Fibroblast of skin of right biceps (primary cell): ENCODE measurements at places on chromosomes 16 and 17.

DNA sequence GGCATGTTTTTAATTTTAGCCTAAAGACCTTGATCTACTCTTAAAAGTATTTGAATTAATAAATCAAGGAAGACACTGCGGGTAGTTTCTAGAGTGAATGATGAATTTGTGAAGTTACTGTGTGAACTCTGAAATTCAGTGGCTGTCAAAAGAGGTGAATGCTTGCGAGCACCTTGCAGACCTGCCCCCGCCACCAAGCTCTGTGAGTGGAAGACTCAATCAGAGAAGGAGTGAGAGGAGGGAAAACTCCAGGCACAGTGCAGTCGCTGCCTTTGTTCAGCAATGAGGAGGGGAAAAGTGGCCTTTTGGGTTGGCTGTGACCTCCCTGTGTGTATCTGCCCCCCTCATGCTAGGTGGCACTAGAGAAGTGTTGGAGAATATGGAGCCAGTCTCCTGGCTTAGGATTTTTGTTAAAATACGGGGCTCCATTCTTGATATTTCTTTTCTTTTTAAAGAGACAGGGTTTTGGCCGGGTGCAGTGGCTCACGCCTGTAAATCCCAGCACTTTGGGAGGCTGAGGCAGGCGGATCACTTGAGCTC, 53.0 kb downstream of the LDHD start:
- DNase-seq: no peak

GRCh38 chr16:3021449-3022207, 1.5 kb downstream of the TNFRSF12A start:
- peak; percentile 99 for DNase-seq

DNA sequence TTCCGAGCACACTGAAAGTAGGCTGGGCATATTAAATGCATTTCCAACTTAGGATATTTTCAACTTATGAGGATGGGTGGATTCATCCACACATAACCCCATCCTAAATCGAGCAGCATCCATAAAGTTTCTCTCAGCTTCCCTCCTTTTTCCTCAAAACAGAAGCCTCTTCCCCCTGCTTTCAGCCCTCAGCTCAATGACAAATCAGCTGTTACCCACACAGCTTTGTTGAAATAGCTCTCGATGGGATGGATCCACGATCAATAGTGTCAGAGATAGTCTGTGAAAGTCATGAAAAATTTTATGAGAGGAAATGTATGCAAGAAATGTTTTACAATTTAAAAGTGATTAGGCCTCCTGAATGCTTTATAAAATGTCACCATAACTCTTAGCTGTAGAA, 2.5 kb downstream of the DHX33 start:
- DNase-seq: no peak

- DNase-seq: no peak
These were observed 7.3 kb downstream of the ATP2A3 start for GRCh38 chr17:3956983-3957382.

DNA sequence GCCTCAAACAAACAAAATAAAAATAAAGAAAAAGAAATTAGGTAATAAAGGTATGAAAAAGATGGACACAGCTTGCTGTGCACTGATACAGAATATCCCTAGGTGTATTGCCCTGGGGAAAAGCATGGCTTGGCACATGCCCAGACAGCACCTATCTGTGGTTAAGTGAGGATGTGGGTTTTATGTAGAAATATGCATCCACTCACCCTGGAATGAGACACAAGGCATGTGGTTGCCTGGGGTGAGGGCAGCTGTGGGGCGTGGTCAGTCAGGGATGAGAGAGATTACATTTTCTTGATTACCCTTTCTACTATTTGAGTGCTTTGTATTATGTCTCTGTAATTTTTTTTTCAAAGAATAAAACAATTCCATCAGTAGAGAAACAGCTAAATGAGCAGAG, 6.9 kb downstream of the PLLP start:
- peak; percentile 75 for DNase-seq

- peak; percentile 67 for DNase-seq
These were observed 27.8 kb downstream of the GNPTG start for GRCh38 chr16:1379304-1380076.

GRCh38 chr16:85169333-85170065, 57.2 kb upstream of the CIBAR2 start:
- DNase-seq: peak; percentile 49

DNA sequence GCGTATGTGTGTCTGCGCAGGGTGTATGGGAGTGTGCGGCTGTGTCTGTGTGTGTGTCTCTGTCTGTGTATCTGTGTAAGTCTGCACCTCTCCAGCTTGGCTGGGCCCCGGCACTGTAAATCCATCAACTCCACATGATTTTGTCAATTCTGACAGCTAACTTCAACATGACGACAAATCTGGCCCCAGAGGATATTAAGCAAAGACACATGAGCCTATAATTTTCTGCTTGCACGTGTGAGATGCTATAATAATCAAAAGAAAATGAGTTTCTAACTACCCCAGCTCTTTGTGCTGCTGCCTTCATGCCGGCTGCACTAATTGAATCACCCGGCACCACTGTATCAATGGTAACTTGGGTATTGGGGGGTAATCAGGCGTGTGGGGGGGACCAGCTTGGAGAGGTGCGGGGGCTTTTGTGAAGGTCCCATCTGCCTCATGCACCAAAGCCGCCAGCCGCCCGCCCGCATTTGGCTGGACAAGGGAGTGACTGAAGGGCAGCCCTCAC, 57.6 kb upstream of the LHX1 start:
- DNase-seq: no peak

DNA sequence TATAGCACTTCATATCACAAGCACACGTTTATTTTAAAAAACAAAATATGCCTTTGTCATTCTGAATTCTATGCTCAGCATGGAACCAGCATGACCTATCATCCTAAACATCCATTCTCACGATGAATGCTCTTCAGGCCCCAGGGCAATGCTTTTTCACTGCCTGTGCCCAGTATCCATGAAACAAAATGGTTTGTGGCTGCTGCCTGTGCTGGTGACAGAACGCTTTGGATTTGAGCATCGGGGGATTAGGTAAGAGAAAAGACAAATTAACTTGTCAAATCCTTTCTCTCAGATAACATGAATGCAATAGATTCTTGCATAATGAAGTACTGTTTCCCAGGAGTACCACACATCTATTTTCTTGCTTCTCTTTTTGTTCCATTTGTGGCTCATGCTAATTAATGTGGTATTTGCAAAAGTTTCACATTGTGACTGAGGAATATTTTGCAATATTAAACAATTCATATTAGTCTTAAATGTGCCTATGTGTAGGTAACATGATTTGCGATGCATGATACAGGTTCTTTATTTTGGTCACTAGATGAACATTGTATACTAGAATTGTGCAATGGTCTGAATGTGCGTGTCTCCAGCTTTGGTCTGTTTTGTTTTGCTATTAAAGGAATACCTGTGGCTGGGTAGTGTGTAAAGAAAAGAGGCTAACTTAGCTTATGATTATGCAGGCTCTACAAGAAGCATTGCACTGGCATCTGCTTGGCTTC, 25.8 kb upstream of the SRSF1 start:
- DNase-seq: no peak

- DNase-seq: peak; percentile 42
These were observed 53.0 kb downstream of the RPA1 start for GRCh38 chr17:1882836-1883235.

GRCh38 chr17:31524926-31525800, 133.7 kb downstream of the RAB11FIP4 start:
- peak; percentile 88 for DNase-seq

DNA sequence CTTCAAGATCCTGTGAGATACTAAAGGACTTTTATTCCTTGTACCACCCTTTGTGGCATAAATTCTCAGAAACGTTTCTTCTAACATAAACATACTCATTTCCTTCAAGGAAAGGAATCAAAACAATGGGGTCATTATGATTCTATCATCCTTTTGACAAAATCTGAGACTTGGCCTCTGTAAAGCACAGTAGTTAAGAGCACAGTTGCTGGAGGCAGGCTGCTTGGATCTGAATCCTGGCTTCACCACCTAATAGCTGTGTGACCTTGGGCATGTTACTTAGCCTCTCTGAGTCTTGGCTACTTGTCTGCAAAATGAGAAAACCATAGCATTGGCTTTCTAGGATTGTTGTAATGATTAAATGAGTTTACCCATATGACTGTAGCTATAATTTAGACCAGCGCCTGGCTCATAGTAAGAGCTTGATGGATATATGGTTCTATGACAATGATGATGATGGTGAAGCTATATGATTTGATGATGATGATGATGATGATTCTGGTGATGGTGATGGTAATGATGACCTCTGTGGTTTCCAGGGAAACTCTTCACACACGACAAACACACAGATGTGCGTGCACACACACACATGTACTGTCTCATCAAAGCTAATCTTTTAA, 6.1 kb upstream of the KRT31 start:
- DNase-seq: peak; percentile 30

DNA sequence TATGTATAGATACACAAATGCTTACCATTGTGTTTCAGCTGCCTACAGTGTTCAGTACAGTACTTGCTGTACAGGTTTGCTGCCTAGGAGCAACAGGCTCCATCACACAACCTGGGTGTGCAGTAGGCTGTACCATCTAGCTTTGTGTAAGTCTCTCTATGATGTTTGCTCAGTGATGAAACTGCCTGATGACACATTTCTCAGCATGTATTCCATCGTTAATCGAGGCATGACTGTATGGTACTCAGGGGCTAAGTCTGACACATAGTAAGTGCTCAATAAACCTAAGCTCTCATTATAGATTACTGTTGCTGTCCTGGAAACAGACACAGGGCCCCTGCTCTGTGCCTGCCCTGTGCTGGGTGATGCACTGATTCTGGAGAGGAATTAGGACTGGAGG, 18.1 kb downstream of the KCNJ12 start:
- DNase-seq: peak; percentile 19

DNA sequence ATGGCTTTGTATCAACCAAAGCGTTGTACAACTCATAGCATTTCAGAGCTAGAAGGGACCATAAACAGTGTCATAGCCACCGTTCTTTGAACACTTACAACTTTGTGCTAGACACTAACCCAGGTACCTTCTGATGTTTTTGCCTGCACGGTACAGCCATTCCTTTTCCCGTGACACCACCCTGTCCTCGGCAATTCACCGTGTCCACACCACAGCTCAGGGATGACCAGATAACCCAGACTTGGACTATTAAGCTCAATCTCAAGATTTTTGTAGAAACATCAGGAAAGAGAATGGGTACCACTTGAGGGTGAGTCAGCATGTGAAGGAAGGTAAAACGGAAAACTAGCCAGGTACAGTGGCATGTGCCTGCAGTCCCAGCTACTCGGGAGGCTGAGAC, 9.8 kb upstream of the CBFB start:
- no peak for DNase-seq

DNA sequence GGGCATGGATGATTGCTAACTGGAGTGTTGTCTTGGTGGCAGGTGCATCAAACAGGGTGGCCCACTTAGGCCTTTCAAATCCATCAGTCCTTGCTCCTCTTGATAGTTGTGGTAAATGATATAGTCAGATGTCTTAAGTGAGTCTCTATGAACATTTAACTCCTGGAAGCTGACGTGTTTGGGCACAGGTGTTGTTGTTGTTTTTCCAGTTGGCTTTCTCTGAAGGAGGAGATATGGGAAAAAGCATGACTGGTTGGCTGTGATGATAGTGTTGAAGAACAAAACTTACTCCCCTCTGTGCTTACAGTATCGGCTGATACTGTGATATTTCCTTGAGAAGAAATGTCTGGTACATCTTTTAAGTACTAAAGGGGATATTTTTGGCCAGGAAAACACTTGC, 18.0 kb downstream of the TNRC6A start:
- DNase-seq: no peak

- no peak for DNase-seq
These were observed 51.4 kb upstream of the TMEM132E start for GRCh38 chr17:34527908-34528470.

GRCh38 chr17:19470530-19471261, 59.7 kb downstream of the RNF112 start:
- DNase-seq: peak; percentile 29
